RWPE1 (cell line): ENCODE measurements at places on chromosomes 7 and 10.

DNA sequence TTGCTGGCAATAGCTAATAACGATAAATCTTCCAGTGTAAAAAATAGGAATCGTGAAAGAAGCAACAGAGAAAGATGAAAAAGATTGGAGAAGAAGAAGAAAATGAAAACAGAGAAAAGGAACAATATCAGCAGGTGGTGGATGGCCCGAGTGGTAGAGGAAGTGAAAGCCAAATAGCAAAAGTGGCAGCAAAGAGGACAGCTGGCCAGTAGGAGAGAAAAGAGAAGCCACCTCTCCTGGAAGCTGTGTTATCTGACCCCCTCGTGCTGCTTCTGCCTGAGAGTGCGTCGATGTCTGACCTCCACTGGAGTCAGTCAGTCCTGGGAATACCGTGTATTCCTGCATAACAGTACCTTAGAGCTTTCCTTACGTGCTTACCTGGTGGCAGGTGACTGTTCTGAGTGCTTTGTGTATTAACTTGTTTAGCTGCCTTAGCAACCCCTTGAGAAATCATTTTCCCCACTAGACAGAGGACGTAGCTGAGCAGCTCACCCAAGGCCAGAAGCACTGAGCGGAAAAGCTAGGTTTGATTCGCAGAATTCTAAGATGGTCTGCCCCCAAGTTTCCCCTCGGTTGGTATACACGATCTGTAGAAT, 88.3 kb downstream of the CHN2 start:
- DNase-seq = no peak

DNA sequence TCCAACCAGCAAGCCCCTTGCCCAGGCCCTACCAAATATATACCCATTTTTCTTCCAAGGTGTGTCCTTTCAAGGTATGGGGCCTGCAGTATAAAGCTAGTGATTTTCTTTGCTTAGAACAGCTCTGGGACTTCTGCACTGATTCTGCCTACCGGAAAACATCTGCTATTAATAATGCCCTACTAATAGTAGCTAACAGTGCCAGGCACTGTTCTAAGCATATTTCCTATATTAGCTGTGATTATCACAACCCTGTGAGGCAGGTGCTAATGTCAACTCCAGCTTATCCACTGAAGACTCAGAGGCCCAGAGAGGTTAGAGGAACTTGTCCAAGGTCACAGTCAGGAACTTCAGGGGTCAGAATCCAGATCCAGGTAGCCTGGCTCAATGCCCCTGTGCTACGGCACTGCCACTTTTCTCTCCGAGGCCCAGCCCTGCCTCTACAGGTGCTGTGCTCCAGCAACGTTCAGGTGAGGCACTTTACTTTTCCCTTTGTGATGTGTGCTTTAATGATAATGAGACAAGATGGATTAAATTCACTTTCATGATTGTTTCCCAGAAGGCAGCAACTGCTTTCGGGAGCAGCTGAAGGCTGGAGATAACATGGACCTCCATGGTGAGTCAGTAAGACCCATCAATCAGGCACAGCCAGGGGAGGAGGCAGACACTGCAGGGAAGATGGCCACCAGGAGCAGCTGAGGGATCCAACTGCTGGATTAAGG, 26.7 kb downstream of the TAS2R41 start:
- DNase-seq = no peak

- DNase-seq = no peak
Observed at GRCh38 chr10:116696919-116697318, 45.4 kb downstream of the HSPA12A start.

GRCh38 chr7:158705234-158705850, 738 bp upstream of the NCAPG2 start:
- no peak for DNase-seq

- DNase-seq = no peak
Observed at GRCh38 chr7:124059375-124059774, 26.5 kb upstream of the TMEM229A start.

GRCh38 chr10:70978816-70979480, 90.6 kb upstream of the PCBD1 start:
- no peak for DNase-seq

DNA sequence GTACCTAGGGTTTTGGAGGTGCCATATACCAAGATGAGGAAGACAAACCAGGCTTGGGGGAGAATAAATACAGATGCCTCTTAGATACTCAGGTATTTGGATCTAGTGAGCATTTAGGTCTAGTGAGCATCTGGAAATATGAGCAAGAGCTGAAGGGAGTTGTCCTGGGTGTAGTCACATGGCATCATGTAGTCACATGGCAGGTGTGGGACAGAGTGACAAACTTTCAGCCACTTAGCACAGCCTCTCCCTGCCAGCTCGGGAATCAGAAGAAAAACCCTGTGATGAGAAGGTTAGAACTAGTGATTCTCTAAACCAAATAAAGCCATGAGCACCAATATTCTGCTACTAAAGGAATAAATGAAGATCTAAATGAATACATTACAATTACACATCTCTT, 24.3 kb downstream of the RGR start:
- DNase-seq = no peak

- DNase-seq = peak; percentile 46
Observed at GRCh38 chr7:120996333-120996987, 7.9 kb downstream of the CPED1 start.

DNA sequence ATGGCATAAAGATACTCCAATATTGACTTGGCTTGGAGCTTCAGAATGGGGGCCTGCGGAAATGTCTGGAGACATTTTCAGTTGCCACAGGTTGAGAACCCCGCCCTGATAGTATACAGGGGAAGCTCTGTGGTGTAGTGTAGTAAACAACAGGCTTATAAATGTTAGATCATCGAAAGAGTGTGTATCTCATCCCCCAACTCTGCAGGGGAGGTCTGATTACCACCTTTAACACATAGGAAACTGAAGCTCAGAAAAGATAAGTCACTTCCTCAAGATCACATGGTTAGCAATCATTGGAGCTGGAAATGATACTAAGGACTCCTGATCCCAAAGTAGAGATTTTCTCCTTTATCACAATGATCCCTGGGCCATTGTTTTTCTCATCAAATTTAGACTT, 144.5 kb upstream of the BMPER start:
- no peak for DNase-seq

DNA sequence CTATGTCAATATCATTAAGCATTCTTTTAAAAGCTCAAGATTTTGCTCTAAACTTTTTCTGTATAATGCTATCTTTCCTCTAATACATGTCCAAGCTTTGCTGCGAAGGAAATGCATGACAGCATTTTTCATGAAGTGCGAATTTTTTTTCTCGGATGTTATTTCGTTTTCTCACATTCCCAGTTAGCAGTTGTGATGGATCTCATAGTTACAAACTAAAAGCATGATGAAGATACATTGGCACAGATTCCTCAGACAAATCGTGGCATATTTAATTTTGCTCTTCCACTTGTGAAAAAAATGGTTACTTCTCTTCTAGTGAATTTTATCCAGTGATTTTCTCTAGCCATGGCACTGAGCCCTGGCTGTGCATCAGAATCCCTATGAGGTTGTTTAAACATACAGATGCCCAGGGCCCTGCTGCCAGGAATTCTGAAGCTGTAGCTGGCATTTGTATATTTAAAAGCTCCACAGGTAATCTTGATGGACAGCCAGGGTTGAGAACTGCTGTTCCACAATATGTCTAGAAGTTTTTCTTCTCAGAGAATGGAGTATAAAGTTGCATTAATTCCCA, 299.8 kb upstream of the NEBL start:
- no peak for DNase-seq

- DNase-seq = peak; percentile 63
Observed at GRCh38 chr7:75866489-75867389, 12.1 kb upstream of the RHBDD2 start.

GRCh38 chr10:125160856-125161706, 718 bp upstream of the CTBP2 start:
- DNase-seq = peak; percentile 96

DNA sequence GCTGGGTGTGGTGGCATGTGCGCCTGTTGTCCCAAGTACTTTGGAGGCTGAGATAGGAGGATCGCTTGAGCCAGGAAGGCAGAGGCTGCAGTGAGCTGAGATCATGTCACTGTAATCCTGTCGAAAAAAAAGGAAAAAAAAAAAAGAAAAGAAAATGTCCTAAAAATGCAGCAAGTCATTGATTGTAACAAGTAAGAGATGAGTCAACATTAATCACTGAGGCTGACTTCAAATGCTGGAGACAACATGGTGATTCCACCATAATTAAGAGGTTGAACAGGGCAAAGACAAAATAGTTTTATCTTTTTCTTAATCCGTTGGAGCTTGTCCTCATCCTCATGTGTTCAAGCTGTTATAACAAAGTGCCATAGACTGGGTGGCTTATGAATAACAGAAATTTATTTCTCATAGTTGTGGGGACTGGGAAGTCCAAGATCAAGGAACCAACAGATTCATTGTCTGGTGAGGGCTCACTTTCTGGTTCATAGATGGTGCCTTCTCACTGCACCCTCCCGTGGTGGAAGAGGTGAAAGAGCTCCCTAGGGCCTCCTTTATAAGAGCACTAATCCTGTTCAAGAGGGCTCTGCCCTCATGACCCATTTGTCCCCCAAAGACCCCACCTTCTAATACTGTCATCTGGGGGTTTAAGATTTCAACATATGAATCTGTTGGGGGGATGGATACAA, 60.3 kb downstream of the TBXAS1 start:
- DNase-seq = peak; percentile 44

GRCh38 chr7:124060528-124060927, 27.7 kb upstream of the TMEM229A start:
- no peak for DNase-seq

GRCh38 chr10:84401854-84402611, 73.6 kb downstream of the CCSER2 start:
- peak; percentile 24 for DNase-seq

GRCh38 chr7:129569326-129569725, 42.2 kb upstream of the NRF1 start:
- no peak for DNase-seq

DNA sequence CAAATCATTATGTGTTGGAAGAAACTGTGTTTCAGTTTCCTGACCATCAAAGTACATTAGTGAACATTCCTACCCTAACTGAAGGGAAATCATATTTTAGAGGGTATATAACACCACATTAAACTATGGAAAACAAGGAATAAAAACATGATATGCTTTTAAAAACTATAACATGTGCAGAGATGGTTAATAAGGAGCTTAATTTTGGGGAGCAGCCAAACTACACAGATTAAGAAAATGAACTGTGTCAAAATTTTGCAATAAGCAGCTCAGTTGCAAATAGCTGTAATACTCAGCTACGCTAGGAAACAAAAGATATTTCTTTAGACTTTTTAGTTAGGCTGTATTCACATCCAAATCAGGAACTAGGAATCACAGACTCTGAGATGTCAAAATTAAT, 1115.7 kb upstream of the CELF2 start:
- no peak for DNase-seq

- no peak for DNase-seq
Observed at GRCh38 chr10:23047201-23048050, 48.0 kb upstream of the MSRB2 start.

DNA sequence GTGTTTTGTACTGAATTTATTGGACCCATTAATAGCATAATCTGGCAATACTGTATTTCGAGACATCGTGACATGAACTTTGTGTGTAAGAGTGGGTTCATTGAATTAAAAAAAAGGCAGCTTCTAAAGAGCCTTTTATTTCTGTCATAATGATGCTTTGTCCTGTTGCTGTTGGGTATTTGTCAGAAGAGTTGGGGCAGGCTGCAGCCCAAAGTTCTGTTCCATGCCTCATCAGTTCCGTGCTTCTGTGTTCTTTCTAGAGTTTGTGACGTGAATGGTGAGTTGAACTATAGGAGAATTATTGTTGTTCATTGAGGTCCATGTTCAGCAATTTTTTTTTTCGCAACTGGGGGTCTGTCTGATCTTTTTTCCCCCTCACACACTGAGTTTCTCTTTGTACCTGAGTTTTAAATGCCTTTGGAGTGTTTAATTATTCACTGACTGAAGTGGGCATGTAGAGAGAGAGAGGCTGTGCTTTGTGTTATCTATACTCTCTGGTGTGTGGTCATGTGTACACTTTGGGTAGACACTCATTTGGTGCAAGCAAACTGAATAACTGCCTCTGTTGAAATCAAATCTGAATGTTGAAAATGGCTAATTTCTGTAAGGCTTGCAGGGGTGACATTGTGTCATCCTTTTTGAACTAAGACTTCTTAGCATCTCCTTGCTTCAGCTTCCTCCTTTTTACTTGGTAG, 69.8 kb downstream of the ADD3 start:
- DNase-seq = no peak

GRCh38 chr10:124560377-124561105, 98.9 kb downstream of the LHPP start:
- no peak for DNase-seq

- DNase-seq = no peak
Observed at GRCh38 chr7:141712603-141713255, 4.6 kb downstream of the WEE2 start.

DNA sequence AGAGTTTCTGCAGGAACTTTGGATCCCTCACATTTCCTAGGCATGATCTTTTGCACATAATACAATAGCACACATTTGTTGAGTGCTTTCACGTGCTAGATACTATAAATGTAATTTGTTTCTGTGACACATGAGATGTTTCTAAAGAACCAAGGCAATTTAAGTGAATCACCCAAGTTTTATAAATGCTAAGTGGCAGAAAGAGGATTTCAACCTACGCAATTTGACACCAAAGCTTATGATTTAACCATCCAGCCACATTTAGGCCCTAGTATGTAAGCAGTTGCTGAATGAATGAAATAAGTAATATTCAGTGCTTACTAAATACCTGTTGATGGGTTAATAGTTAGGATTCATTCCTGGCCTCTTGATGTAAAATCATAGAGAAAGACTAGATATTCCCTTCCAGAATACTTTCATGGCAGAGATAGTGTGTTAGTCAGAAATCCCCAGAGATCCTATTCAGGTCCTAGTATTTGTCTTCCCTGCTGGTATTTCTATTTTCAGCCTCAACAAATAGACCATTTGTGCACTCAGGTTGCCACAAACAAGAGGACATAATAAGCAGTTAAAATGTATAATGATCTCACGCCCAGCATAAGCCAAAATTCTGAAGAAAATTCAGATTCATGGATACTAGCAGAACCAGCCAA, 572.6 kb downstream of the IPMK start:
- DNase-seq = no peak

- peak; percentile 87 for DNase-seq
Observed at GRCh38 chr10:119521443-119522204, 20.9 kb downstream of the RGS10 start.

- no peak for DNase-seq
Observed at GRCh38 chr10:113445736-113446135, 107.1 kb upstream of the HABP2 start.

- no peak for DNase-seq
Observed at GRCh38 chr10:6044751-6045313, 17.3 kb downstream of the IL2RA start.

DNA sequence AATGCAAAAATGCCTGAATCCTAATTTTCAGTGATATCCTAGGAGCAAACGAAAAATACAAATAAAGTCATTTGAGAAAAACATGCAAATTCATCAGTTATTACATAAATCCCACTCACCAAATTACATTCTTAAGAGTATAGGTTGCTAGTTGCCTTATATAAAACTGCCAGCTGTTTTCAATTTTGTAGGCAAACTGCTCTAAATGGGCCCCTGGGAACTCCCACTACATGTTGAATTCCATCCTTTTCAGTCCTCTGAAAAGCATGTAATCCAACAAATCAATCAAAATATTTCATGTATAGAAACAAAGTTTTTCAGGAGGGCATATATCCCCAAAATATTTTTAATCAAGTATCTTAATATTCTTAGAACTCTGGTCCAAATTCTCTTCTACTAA, 2.1 kb upstream of the JMJD1C start:
- no peak for DNase-seq

GRCh38 chr10:97684866-97685394, 2.1 kb downstream of the AVPI1 start:
- no peak for DNase-seq

- no peak for DNase-seq
Observed at GRCh38 chr10:117167346-117167788, 29.3 kb upstream of the VAX1 start.
